ENCODE measurements at places on chromosomes 13 and 19. TPM values are rescaled to one million over a fixed set of nuclear protein-coding genes. Genes with fewer than 3 reads are reported as not detected.

Gene SOHLH2
- total RNA-seq, result not detected

Gene RFPL4A
- not detected for total RNA-seq

Gene NLRP7
- not detected for total RNA-seq

Gene DNASE2
- 16.9 TPM for total RNA-seq

Gene ZNF865
- total RNA-seq, result 17.4 TPM

Gene ZNF541
- total RNA-seq, result 0.35 TPM

Gene ZSCAN18
- 60.5 TPM for total RNA-seq

Gene TTYH1
- total RNA-seq, result 1.5 TPM

Gene SPC24
- 6.7 TPM for total RNA-seq

Gene AXL
- 18.0 TPM for total RNA-seq

Gene NR2C2AP
- total RNA-seq, result 5.9 TPM

Gene SPACA4
- not detected for total RNA-seq

Gene FGF22
- total RNA-seq, result not detected

Gene OR4F17
- total RNA-seq, result not detected

Gene PSG4
- total RNA-seq, result not detected

Gene FREM2
- total RNA-seq, result 0.03 TPM

Gene PSG11
- total RNA-seq, result not detected

Gene KCNC3
- total RNA-seq, result 2.0 TPM

Gene DLEU7
- total RNA-seq, result 0.08 TPM

Gene PPP1R13L
- 207 TPM for total RNA-seq

Gene TUBA3C
- 0.27 TPM for total RNA-seq

Gene NCAN
- total RNA-seq, result not detected

Gene GSX1
- total RNA-seq, result not detected

Gene LILRB4
- total RNA-seq, result 3.8 TPM

Gene WDR87
- not detected for total RNA-seq

Gene FCHO1
- 0.75 TPM for total RNA-seq

Gene NR1H2
- 68.4 TPM for total RNA-seq

Gene KCNRG
- 0.32 TPM for total RNA-seq

Gene IGFL4
- total RNA-seq, result not detected

Gene FLT1
- total RNA-seq, result 42.0 TPM

Gene CNMD
- total RNA-seq, result not detected

Gene F10
- 4.5 TPM for total RNA-seq

Gene NLRP9
- not detected for total RNA-seq

Gene VRK3
- 22.2 TPM for total RNA-seq

Gene ZNF497
- total RNA-seq, result 0.30 TPM

Gene SIGLEC9
- 1.7 TPM for total RNA-seq

Gene FGF14
- 2.6 TPM for total RNA-seq

Gene LSR
- 4.5 TPM for total RNA-seq

Gene PSG5
- total RNA-seq, result not detected

Gene KIR3DL1
- total RNA-seq, result not detected

Gene CNN1
- total RNA-seq, result 59.5 TPM

Gene KL
- total RNA-seq, result 1.4 TPM

Gene OR7A5
- not detected for total RNA-seq

Gene ZNF625
- total RNA-seq, result 3.2 TPM

Gene NHLRC3
- total RNA-seq, result 10.4 TPM

Gene CCDC194
- not detected for total RNA-seq

Gene SIGLEC8
- 0.13 TPM for total RNA-seq

Gene TPTE2
- total RNA-seq, result not detected

Gene PGLYRP2
- not detected for total RNA-seq

Gene FCGBP
- 8.0 TPM for total RNA-seq

Gene FUT3
- not detected for total RNA-seq

Gene ZNF211
- 8.6 TPM for total RNA-seq

Gene TMEM150B
- total RNA-seq, result 1.7 TPM

Gene ZNF284
- total RNA-seq, result 1.6 TPM
